CD4-positive, alpha-beta T cell treated with Interleukin-1 beta for 1 hour (primary cell): ENCODE measurements at places on chromosomes 4 and X.
A peak's percentile ranks its signal among the peaks of the same experiment; 100 is the strongest.

DNA sequence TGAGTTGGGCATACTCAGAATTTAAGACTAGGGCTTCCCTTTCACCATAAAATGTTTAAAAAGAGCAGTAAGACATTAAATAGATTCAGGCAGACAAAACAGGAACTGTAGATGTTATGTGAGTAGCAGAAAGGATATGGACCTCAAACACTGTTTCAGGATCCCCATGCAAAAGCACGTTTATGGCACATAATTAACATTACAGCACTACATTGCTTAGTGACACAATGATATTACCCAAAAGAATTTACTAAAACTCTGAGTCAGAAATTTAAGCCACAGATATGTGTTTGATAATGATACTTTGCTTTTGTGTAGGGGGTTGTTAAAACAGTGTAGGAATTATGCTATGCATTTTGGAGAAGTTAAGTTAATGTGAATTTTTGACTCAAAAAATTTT lies 266.3 kb downstream of the PDGFC start:
- DNase-seq, result no peak

GRCh38 chr4:147777456-147778091 lies 45.7 kb downstream of the ARHGAP10 start:
- no peak for DNase-seq

GRCh38 chr4:158219623-158220022 lies 9.3 kb downstream of the TMEM144 start:
- no peak for DNase-seq

DNA sequence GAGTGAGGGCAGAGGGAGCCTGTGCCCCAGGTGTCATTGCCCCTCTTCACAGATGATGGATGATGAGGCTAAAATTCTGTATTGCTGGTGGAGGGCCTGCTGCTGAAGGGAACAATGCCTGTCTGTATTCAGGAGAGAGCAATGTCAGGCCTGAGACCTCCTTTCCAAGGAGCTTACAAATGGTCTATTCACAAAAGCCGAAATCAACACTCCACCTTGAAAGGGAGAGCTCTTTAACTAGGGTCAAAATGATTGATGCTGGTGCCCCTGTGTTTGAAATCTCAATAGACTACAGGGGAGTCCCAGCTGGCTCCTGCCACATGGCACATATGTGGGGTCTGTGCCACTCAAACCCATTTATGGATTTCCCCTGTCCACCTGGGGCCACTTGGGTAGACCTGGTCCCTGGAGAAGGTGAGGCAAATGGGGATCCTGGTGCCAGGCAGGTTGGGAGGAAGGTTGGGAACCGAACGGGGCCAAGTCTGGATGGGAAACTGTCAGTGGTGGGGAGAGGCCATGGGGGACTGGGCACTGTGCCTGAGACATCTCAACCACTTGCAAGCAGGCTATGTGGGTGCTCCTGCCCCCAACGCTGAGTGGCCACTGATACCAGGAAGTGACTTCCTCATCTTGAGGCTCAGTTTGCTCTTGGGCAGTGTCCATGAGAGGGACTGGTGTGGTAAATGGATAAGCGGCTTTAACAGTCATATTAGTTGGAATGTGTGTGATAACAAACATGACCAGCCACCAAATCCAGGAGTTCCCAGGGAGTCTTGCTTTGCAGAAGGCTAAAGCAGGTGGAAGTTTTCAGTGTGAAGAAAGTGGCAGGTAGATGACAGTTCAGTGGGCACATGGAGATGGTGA lies 223.8 kb upstream of the PSAPL1 start:
- DNase-seq, result no peak

DNA sequence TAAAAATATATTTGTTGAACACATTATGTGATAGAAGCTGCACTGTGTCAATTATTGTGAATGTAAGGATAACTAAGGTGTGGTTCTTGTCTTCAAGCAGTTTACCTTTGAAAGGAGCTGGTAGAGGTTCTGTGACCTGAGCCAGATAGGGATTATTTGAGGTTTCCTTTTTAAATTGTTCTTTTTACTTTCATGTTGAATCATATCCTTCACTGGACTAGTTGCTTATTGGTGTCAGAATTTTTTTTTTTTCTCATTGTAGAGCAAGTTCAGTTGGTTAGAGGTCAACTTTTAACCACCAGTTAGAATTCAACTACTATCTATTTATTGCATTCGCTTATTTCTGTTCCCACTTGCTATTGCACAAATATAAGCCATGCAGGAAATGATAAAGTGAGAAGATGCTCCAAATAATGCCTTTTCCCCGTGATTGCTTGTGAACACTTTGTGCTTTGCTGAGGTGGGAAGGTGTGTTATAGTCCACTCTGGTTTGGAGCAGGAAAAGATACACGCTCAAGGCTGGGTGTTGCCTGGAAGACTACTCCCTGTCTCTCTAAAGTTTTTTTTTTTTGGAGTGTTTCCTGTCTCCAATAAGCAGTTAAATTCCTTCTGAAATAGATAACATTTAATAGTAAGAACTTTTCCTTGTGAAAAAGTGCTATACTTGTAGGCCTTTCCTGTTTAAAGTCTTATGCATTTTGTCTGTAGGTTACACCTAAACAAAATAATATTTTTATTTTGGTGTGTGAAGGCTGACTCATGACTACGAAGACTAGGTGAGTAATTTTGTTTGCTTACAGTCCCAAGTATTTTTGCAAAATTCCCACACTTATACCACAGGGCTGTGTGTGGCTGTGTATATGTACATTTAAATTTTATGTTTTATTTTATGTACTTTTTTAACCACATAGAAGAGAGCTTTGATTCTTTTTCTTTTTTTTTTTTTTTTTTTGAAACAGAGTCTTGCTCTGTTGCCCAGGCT lies 83.8 kb upstream of the LCORL start:
- DNase-seq, result no peak

DNA sequence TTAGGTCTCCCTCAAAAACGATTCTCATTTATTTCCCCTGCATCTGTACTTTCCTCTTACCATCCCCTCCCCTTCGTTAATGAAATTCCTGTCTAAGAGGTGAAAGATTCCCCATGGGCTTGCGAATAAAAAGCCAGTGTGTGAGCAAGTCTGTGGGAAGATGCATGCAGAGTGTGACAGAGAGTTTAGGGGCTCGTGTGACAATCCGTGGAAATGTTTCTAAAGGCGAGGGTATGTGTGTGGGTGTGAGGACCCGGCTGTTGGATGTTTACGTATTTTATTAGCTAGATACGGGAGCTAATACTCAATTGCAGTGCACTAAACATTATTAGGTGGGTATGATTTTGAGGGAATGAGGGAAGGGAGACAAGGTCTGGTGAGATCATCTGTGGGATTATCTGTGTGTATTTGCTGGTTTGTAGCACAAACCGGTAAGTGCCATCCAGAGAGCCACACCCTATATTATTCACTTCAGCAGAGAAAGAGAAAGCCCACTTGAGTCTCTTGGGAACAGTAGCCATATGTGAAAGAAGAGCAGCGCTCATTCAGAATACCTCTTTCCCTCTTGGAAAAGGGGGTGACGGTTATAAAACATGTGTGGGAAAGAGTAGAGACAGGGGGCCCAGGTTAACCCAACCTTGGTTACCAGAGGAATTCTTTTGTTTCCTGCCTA lies 893 bp upstream of the HOPX start:
- no peak for DNase-seq

DNA sequence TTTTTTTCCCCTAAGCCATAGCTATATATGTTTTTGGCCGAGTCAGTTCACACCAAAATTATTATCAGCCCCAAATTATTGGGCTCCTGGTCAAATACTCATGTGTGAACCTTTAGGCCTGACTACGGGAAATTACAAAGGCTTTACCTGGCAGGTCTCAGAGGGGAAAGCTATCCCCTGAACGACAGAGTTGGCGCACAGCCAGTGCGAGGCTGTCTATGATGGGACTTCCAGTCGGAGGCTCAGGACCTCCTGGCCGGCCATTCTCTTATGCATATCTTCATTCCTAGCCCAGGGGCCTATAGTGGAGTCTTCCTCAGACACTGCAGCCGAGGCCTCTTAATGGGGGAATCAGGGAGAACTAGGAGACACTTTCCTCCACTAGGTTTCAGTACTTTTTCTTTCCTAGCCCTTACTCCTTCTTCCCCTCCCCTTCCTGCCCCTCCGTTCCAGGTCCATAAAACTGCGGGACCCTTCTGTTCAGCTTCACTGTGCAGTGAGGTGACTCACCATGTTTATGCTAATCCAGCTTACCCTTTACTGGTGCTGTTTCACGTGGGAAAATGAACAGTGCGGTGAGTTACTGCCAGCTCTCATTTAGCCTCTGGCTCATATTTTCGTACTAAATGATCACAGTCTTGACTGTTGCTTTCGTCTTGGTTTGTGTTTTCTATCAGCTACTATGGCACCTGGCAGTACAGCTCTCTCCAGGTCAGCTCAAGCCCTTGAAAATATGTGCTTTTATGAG lies 533.9 kb downstream of the FSTL5 start:
- DNase-seq, result no peak

DNA sequence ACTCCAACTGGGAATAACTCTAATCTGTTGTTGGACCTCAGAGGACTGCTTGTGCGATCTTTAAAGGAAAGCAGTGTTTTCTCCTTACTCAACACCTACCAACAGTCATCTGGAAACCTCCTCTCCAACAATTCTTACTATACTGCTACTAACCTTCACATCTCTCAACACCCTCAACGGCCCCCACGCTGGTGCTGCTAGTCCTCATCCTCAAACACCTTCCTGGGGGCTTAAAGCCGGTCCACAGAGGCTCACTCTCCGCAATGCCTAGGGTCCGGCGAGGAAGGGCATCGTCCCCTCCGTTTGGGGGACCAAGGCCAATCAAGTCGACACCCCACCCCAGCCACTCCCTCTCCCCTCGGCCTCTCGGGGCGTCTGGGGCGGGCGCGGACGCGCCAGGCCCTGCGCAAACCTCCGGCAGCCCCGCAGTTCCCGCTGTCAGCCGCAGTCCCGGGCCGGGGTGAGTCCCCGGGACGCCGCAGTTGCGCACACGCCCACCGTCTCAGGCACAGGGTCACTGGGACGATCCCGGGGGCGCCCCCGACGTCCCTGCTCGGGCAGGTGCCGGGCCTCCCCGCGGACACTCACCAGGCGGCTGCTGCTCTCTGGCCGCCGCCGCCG lies 418 bp downstream of the TAB3 start:
- peak; percentile 12 for DNase-seq

GRCh38 chr4:52094376-52095145 lies 43.5 kb downstream of the SPATA18 start:
- DNase-seq, result no peak

DNA sequence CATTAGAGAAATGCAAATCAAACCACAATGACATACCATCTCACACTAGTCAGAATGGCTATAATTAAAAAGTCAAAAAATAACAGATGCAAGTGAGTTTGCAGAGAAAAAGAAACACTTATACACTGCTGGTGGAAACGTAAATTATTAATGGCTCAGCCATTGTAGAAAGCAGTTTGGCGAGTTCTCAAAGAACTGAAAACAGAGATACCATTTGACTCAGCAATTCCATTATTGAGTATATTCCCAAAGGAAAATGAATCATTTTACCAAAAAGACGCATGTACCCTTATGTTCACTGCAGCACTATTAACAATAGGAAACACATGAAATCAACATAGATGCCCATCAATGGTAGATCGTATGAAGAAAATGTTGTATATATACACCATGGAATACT lies 75.0 kb downstream of the NAA11 start:
- no peak for DNase-seq

GRCh38 chr4:48635980-48636379 lies 144.1 kb downstream of the FRYL start:
- no peak for DNase-seq

DNA sequence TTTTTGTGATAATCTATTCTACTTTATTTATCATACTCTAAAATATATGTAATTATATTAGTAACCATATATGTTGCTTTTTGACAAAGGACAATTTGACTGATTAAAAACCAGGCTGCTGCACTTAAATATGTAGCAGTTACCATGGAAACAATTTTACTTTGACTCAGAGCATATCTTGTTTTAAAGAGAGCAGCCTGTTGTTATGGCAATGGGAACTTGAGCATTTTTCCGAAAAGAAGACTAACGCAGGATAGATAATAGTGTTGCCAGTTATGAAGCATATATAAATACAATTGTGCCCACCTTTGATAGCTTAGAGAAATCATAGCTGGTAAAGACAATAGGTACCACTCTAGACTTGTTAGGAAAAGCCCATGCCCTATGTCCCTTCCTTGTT lies 283.0 kb downstream of the GASK1B start:
- DNase-seq, result no peak
